ENCODE measurements at places on chromosomes 16 and 17. TPM values are rescaled to one million over a fixed set of nuclear protein-coding genes. Genes with fewer than 3 reads are reported as not detected.
A peak's percentile ranks its signal among the peaks of the same experiment; 100 is the strongest.

The RAD51D gene
- 15.4 TPM for total RNA-seq

The ENPP7 gene
- total RNA-seq, result not detected

The SRSF2 gene
- 548 TPM for total RNA-seq

The ASPA gene
- not detected for total RNA-seq

The CPNE7 gene
- total RNA-seq, result 1.2 TPM

The APPBP2 gene
- 18.2 TPM for total RNA-seq

DNA sequence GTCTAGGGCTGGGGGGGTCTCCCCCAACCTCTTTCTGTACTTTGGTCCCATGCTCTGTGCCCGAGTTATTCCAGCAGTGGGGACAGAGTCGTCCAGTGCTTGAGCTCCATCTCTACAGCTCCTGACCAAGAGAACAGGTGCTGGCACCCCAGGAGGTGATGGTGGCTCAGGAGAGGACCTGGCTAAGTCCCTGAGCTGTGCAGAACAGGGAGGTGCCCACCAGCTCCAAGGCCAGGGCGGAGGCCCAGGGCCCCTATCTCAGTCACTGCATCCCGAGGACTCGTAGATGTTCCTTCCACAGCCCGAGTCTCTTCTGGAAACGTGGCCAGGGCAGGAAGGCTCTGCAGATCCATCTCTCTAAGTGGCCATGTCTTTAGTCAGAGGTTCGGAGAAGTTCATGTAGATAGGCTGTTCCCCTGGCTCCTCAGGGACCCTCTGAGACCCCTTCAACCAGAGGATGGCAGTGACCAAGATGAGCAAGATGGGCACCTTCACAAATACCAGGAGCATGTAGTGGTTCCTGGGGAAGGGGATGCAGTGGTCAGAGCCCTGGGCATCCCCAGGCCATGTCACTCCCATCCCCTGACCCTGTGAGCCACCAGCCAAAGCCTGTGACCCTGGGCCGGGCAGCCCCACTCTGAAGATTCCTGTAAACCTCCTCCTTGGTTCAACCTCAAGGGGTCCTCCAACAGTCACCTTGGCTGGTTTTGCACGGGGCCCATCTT, 8.7 kb downstream of the CD300LB start:
- DNase-seq, result no peak
- H3K4me1 ChIP-seq, result peaks cover 37% of the 10 kb centered on the region
- no peaks in the 10 kb centered on the region for H3K27me3 ChIP-seq
- H3K27ac ChIP-seq, result peak overlapping the region; percentile 81

DNA sequence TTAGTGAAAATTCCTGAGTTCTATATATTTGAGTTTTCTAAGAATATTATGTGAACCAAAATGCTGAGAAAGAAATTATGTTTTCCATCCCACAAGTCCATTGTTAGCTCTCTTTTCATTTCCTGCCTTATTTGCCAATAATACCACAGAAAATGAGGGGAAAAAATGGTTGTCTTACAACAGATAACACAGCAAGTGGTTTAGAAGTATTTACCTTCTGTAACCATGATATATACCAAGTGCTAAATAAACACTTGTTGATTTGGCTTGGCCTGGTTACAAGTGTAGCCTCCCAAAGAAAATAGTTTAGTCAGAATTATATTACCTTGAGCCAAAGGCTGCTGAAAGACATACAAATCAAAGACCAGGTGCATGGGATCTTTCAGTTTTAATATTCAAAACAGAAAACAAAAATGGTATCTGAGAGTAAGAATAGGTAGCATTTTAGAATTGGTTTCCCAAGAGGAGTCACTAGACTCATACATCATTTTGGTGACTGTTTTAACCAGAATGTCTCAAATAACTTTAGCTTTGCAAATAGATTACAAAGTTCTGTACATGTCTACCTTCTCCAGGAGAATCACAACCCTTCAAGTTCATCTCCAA, 439.8 kb upstream of the DYNLRB2 start:
- no peaks in the 10 kb centered on the region for H3K4me1 ChIP-seq
- no peak overlapping the region for H3K4me3 ChIP-seq
- H3K36me3 ChIP-seq, result no peaks in the 10 kb centered on the region
- no peak overlapping the region for H3K27ac ChIP-seq
- H3K27me3 ChIP-seq, result no peaks in the 10 kb centered on the region

DNA sequence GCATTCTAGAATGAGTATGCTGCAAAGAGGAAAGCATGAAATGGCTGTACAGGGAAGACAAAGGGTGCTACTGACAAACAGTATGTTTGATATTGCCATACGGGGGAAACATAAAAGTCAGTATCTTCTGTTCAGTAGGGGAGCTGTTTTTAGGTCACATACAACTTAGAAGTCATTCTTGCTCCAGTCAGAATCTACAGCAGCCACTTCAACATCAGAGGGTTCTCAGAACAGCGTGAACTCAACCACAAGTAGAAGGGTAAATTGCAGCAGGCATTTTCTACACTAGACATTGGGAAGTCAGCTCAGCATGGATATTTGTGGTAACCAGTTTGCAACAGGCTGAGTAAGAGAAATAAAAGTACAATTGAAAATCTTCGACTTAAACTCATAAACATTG, 1241.8 kb upstream of the GOT2 start:
- no peak for DNase-seq
- H3K4me3 ChIP-seq, result no peak overlapping the region
- no peaks in the 10 kb centered on the region for H3K27me3 ChIP-seq

- H3K27ac ChIP-seq, result peak overlapping the region; percentile 74
- H3K36me3 ChIP-seq, result no peaks in the 10 kb centered on the region
- no peaks in the 10 kb centered on the region for H3K27me3 ChIP-seq
- peaks cover 15% of the 10 kb centered on the region for H3K4me1 ChIP-seq
- H3K4me3 ChIP-seq, result peak overlapping the region; percentile 86
- DNase-seq, result peak; percentile 66
These were observed 13.7 kb downstream of the SYCE1L start for GRCh38 chr16:77212741-77213541.

DNA sequence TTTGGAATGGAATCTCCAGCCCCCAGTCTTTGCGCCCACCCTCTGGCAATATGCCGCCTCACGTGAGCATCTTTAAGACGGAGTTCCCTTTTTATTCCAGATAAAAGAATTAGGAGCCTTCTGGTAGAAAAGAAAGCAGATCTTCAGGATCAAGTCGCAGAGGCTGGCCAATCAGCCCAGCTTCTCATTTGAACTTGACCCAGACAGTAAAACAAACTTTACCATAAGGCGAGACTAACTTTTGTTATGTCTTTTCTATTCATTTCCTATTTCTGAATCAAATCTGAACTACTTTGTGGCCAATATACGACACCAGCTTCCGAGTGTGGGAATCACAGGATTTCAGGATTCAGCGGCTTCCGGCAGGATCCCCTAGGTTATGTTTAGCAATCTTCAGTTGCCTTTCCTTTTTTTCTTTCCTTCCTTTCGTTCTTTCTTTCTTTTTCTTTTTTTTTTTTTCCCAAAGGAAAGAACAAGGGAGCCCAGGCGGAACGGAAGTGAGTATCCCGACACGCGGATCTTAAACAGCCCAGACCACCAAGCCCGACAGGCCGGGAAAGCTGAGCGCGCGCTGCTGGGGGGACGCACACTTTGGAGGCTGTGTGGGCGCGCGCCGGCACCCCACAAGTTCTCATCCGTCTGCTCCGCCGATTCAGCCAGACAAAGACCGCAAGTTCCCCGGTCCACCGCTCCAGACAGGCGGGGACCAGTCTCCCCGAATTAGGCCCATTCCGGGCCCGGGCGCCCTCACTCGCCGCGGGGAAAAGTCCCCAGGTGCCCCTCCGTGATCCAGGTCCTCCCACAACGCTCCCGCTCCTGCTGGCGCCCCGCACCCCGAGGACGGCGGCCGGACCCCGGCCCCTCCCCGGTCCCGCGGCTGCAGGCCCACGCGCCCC, 633 bp downstream of the TBC1D16 start:
- H3K27ac ChIP-seq, result no peak overlapping the region
- H3K36me3 ChIP-seq, result no peaks in the 10 kb centered on the region
- DNase-seq, result peak; percentile 48
- H3K4me1 ChIP-seq, result peaks cover 20% of the 10 kb centered on the region
- peak overlapping the region; percentile 41 for H3K4me3 ChIP-seq
- H3K27me3 ChIP-seq, result peaks cover 13% of the 10 kb centered on the region

GRCh38 chr16:2034696-2035430, 8.2 kb downstream of the NHERF2 start:
- DNase-seq, result no peak
- peaks cover 6% of the 10 kb centered on the region for H3K4me1 ChIP-seq
- H3K4me3 ChIP-seq, result no peak overlapping the region
- H3K27ac ChIP-seq, result no peak overlapping the region
- H3K27me3 ChIP-seq, result no peaks in the 10 kb centered on the region
- H3K36me3 ChIP-seq, result no peaks in the 10 kb centered on the region

DNA sequence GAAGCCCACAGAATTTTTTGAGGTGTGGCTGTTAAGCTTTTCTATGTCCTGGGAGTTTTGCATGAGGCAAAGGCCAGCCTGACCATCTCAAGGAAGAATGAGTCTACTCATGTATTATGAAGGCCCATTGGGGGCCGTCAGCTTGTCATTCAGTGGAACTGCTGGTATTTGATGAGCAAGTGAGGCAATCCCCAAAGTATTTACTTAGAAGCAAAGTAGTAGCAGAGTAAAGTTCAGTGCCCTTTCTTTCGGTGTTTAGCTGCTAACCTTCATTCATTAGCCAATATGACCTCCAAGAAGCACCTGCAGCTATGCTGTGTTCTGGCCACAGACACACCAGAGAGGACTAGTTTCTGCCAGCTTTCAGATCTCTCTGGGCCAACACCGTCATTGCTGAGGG, 80.2 kb downstream of the RPA1 start:
- peaks cover 40% of the 10 kb centered on the region for H3K27me3 ChIP-seq
- peaks cover 12% of the 10 kb centered on the region for H3K4me1 ChIP-seq
- no peak overlapping the region for H3K4me3 ChIP-seq
- no peak overlapping the region for H3K27ac ChIP-seq

DNA sequence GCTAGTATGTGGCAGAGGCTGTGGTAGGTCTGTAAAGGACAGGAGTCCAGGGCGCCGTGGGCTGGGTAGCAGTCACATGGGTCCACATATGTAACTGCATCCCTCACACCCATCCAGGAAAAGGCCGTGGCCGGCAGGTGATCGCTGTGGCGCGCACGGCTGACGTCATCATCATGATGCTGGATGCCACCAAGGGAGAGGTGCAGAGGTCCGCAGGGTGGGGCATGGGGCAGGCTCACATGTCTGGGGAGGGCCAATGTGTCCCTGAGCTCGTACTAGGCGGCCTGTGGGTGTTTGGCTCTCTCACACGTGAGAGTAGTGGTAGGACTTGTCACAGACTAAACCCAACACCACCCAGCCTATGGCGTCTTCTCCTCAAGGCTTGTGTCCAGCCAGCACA, 9.0 kb upstream of the MYO15A start:
- DNase-seq, result no peak
- no peak overlapping the region for H3K4me3 ChIP-seq
- H3K36me3 ChIP-seq, result peaks cover 51% of the 10 kb centered on the region
- H3K27ac ChIP-seq, result no peak overlapping the region
- no peaks in the 10 kb centered on the region for H3K27me3 ChIP-seq

DNA sequence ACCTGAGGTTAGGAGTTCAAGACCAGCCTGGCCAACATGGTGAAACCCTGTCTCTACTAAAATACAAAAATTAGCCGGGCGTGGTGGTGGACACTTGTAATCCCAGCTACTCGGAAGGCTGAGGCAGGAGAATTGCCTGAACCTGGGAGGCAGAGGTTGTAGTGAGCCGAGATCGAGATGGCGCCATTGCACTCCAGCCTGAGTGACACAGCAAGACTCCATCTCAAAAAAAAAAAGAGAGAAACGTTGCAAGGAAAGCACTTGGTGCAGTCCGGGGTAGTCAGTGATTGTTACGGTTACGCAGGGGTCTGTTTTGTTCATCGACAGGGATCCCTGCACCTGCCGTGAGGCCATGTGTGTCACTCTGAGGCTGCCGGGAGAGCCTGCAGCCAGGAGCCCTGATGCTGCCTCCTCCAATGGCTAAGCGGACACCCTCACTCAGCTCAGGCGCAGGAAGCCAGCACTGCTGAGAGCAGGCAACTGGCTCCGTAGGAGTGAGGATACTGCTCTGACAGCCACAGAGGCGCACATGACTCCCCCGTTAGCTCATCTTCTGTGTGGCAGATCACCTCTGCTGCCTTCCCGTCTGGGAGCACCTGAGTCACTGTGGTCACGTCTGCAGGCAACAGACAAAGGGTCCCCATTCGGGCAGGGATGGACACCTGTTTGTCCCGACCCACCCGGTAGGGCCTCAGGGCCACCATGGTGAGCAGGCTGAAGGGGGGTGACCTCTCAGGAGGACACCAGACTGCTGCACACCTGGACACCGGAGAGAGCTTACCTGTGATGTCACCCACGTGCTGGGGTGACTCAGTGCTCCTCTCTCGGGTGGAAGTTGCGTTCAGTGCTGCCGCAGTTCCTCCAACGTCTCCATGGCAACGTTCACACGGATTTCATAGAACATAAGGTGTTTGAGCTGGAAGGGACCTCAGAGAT, 5.2 kb upstream of the RAB26 start:
- DNase-seq, result no peak
- H3K27me3 ChIP-seq, result no peaks in the 10 kb centered on the region
- peaks cover 11% of the 10 kb centered on the region for H3K4me1 ChIP-seq
- no peak overlapping the region for H3K27ac ChIP-seq
- H3K4me3 ChIP-seq, result no peak overlapping the region

DNA sequence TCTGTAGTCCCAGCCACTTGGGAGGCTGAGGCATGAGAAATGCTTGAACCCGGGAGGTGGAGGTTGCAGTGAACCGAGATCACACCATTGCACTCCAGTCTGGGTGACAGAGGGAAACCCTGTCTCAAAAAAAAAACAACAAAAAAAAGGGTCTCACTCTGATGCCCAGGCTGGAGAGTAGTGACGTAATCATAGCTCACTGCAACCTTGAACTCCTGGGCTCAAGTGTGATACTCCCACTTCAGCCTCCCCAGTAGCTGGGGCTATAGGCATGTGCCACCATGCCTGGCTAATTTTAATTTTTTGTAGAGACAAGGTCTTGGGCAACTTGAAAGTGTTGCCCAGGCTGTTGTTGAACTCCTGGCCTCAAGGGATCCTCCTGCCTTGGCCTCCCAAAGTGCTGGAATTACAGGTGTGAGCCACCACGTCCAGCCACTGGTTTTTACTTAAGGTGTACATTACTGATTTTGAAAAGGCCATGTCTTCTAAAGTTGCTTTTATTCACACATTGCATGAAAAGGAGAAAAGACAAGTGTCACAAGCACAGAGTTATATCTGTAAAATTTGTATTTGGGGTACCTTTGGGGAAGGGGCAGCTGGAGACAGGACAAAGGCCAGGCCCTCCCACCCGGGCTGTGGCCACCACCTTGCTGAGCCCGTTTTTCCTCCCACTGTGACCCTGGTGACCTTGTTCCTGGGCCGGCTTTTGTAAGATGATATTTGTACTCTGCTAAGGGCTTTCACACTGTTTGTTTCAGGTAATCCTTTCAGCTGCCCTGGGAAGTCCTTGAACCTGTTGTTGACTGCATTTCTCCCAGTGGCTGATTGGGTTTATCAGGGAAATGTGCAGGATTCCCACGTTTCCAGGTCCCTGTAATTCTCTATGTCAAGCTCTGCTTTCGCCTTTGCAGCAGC, 11.5 kb downstream of the GPT2 start:
- H3K36me3 ChIP-seq, result no peaks in the 10 kb centered on the region
- H3K27ac ChIP-seq, result no peak overlapping the region
- H3K4me3 ChIP-seq, result no peak overlapping the region
- no peak for DNase-seq
